ENCODE measurements at places on chromosomes 5 and 9.

- no peak for DNase-seq
Observed at GRCh38 chr5:171805746-171806145, 20.1 kb downstream of the SMIM23 start.

DNA sequence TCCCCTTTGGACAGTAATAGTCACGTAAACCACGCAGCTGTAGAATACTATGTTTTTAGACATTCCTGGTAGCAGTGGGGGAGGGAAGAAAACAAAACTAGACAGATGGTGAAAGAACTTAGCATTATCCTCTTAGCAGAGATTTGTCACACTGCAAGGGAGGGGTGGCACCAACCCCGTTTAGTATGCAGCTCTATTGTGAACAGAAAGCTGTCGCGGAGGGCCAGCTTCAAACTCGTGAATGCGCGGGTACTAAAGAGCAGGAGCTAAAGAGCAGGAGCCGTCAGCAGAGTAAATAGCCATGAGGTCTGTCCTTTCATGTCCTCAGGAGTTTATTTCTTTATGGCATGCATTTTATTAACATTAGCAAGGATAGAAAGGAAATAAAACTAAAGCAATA lies 141.9 kb upstream of the SLC12A2 start:
- no peak for DNase-seq

DNA sequence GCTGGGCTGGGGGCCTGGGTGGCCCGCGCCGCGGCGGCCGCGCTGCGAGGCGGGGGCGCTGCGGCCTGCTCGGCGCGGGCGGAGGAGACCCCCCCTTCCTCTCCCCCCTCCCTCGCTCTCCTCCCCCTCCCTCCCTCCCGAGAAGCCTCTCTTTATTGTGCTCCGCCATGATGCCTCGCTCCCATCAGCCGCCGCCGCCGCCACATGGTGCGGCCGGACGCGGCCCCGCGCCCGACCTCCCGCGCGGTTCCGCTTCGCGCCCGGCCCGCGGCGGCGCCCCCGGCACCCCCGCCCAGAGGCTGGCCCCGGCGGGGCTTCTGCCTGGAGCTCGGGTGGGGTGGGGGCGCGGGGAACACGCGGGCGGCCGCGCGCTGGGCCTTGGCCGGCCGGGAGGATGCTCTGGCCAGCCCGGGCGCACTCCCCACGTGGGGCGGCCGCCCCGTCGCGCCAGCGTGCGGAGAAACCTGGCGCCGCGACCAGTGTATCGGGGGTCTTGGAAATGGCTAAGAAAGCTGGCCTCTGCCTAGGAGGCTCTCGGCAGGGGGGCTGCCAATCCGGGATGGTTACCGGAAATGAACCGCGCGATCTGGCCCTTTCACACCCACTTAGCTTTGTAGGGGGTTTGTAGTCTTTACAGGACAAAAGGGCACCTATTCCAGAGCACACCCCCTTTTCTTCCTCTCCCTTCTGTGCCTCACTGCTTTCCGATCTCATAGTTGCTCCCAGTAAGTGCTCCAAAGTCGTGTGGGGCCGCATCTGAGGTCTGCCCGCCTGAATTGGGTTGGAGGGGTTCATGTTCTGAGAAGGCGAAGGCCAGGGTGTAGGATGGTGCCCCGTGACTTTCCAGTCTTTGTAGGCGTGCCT lies 1.0 kb downstream of the SET start:
- DNase-seq = no peak

GRCh38 chr9:83266331-83266665 lies 203.4 kb upstream of the RASEF start:
- DNase-seq = no peak

DNA sequence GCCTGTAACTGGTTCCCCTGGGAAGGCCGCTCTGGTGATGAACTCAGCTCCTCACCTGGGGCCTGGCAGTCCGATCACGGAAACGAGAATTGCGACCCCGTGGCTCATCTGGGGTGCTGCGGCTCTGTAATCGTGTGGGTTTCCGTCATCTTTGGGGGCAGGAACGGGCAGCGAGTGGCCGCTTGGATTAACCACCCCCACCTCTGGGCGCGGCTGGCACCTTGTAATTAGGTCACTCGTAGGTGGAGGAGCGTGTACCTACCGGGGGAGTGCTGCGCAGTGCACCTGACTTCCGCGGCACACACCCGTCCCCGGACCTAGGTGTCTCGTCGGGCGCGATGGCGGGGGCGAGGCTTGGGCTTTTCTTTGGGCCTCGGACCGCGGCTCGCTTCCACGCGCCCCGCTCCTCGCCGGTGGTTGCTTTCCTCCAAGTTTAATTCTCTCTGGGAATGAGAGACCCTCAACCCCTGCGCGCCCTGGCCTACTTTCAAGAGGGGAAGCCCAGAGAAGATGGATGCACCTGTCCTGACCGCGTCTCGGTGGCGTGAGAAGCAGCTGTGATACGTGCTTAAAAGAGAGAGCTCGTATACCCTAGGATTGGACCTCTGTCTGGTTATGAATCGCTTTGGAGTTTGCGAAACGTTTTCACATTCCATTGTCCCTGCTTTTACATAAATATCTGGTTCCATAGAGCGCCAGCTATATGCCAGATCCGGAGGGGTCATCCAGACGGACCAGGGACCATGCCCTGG lies 744 bp upstream of the PPP2CA start:
- DNase-seq = no peak

- DNase-seq = no peak
Observed at GRCh38 chr5:72922422-72922821, 33.4 kb upstream of the FCHO2 start.

- DNase-seq = no peak
Observed at GRCh38 chr5:61407706-61408270, 75.7 kb downstream of the ZSWIM6 start.

- DNase-seq = no peak
Observed at GRCh38 chr5:17346811-17347210, 129.4 kb downstream of the BASP1 start.

DNA sequence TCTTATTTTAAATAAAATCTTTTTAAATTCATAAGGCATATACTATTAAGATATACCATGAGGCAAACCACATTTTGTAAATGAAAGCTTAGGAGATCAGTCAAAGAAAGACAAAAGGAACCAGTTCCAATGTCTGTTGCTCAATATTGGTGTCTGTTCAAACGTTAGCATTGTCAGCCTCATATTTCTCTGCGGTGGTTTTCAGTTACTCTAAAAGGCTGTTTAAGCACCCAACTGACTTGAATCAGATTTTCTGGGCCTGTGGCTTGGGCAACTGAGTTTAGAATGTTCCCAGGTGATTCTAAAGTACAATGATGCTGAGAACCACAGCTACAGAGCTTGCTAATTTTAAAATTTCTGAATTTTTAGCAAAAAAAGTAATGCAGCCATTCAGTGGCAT lies 166.3 kb upstream of the KIF2A start:
- DNase-seq = no peak

GRCh38 chr9:69895185-69895584 lies 74.6 kb downstream of the CFAP95 start:
- no peak for DNase-seq
